ENCODE measurements at places on chromosomes 7 and 10.

DNA sequence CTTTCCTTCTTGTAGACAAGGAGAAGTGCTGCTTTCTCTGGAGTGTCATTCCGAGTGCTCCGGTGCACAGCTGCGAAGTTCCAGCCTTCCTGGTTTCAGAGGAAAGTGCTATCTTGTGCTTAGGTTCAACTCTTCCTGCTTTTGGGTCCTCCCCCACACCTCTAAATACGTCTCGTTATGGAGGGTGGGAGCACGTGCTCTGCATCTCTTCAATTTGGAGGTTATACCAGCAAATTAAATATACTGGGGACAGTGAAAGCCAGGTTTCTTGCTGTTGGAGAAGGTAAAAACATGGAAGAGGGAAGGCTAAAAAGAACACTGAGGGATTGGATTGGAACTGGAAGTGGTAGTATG, 2.4 kb upstream of the ESYT2 start:
- no peak for DNase-seq

DNA sequence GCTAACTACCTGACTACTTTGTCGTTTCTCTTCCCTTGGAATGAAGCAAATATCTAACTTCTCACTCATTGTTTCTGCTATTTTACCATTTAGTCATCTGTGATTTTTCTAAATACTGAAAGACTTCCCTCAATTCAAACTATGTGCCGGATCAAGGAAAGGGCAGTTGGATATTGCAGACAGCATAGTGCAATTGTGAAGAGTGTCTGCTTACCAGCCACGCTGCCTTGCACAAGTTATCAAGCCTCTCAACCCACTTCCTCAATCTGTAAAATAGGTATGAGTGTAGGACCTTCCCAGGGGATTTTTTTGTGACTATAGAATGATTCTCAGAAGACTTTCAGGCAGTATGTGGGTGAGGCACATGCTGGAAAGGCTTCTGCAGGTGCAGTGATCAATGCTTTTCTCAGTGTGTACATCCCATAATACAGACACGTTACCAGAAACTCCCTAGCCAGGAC, 54.3 kb downstream of the EGFR start:
- DNase-seq, result no peak

- DNase-seq, result no peak
Observed at GRCh38 chr7:68537774-68538071, 1060.6 kb upstream of the AUTS2 start.

- DNase-seq, result no peak
Observed at GRCh38 chr7:124893140-124893827, 36.3 kb downstream of the POT1 start.
